Fibroblast of skin of right quadriceps (primary cell): ENCODE measurements at places on chromosomes 12 and 14.

DNA sequence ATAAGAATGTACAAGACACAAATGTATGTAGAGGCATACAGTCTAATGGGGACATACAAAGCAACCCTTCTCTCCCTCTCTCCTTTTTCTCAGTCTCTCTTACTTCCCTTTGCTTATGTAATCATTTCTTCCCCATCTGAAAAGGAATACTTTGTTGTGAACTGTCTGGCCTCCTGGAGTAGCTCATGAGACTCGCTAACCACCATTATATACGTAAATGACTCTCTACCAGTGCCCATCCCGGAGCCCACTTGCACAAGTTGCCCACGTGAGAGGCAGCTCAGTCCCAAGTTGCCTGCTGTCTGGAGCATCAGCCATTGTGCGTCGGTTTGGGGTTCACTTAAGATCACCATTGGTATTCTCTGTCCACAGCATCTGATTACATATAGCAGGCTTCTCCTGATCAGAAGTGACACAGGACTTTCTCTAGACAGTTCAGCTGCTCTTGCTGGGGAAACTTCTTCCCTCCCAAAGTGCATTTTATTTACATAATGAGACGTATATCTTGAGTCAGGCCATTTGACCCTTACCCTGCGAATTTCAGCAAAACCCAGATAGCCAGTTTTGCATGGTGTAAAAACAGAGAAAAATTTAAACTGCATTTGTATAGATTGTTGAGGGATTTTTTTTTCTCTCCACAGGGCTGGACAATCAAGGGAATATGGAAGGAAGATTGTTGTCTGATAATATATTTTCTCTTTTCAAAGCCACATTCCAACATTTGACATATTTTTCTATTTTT lies 220.7 kb upstream of the EGLN3 start:
- no peak for DNase-seq

DNA sequence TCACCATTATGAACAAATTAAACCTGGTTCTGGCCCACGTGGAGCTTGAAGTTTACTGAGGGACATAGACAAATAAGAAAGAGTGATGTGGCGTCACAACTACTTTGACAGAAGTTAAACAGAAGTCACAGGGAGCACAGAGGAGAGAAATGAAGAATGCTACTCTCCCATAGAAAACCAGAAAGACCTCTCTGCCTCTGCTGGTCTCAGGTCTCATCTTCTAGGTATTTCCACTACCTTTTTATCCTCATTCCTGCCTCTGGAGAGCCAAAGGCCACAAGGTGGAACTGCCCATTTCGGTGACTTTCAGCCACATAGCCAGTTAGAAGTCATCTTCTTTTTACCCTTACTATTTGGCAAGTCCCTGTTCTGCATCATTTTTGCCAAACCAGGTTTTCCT lies 170.5 kb downstream of the CAND1 start:
- no peak for DNase-seq

DNA sequence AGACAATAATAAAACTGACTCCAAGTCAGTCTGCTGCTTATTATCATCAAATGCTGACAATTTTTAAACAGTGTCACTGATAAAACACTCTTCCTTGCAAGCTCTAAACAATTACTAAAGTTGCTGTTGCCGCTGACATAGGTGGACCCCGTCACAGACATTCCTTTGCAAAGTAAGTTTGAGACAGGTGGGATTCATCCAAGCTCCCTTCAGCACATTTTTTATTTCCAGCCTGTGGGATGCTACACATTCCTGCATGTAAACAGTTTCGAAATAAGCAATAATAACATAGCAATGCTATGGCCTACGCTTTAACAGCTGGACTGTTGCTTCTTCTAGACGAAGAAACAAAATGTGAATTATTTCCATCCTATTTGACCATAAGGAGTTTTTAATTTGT lies 85.4 kb upstream of the HIF1A start:
- DNase-seq, result peak; percentile 66

DNA sequence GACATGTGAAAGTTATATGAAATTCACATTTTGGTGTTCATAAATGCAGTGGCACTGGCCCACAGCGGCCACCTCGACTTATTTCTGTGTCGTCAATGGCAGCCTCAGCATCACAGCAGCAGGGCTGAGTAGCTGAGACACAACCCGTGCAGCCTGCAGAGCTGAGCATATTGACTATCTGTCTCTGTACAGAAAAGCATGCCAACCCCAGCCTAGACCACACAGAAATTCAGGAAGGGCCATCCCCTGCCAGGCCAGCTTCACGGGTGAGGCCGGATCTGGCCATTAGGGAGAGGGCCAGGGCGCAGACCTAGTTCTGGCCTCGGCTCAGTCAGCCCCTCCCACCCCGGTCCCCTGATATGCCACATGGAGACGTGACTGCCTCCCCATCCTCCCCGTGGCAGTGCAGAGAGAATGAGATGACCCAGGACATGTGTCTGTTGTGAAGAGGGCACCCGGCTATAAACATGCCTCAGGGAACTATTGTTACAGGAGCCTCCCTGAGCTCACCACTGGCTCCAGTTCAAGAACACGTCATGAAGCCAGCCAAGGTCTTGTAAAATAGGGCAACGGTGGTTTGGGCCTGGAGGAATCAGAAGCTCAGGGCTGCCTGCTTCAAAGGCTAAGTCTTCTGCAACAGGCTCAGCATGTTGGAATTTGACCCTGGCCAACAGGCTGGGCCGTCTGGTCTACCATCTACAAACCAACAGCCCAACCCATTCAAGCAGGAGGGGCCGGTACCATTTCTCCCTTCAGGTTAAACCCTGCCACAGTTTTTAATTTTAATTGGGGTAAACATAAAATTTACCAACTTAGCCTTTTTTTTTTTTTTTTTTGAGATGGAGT lies 25.5 kb downstream of the SCARB1 start:
- peak; percentile 94 for DNase-seq

DNA sequence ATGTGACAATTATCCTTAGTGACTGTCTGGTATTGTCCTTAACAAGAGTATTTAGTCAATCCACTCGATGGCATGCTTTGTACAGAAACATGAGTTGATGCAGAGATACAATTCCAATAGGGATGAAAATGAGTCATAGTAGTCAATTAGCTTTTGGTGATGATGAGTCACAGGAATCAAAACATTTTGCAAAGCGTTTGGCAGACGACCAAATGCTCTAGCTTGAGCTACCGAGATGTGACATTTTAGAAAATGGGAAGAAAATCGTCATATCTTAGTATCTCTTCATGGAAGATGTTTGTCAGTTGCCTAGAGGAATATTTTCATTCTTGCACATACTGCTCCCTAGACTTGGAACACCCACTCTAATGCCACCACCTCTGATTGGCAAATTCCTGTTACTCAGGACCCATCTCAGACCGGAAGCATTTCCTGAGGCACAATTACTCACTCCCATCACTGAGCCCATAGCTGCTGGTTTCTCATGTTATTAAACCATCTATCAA lies 95.0 kb downstream of the LMNTD1 start:
- DNase-seq, result peak; percentile 98

- DNase-seq, result no peak
Measured at GRCh38 chr14:92523752-92524151, 10.2 kb downstream of the RIN3 start.

DNA sequence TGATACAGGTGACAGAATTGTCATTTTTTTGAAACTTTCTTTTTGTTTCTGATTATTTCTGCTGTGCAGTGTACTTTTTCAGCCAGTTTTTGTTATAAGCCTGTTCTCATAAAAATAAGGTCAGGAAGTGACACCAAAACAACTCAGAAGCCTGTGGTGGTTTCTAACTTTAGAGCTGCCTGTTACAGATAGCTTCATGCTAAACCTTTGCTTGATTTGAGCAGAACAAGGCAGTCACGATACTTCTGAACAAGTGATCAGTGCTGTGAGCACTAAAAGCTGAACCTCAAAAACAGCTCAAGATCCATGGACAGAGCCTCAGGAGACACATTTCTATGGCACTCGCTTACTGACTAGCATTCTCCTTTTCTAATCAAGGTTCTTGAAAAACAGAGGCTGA lies 82.0 kb downstream of the PRKCH start:
- DNase-seq, result no peak

DNA sequence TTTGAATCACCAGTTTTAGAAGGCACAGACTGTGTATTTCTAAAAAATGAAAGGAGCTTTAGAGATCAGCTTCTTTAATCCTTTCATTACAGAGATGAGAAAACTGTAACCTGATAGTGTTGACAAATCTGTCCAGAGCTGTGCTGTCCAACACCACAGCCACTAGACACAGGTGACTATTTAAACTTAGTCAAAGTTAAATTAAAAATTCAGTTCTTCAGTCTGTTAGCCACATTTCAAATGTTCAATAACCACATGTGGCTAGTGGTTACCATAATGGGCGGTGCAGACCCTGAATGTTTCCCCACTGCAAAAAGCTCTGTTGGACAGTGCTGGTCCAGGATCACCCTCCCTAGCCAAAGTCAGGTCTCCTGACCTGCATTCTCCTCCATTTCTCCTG lies 21.6 kb downstream of the DAD1 start:
- no peak for DNase-seq

DNA sequence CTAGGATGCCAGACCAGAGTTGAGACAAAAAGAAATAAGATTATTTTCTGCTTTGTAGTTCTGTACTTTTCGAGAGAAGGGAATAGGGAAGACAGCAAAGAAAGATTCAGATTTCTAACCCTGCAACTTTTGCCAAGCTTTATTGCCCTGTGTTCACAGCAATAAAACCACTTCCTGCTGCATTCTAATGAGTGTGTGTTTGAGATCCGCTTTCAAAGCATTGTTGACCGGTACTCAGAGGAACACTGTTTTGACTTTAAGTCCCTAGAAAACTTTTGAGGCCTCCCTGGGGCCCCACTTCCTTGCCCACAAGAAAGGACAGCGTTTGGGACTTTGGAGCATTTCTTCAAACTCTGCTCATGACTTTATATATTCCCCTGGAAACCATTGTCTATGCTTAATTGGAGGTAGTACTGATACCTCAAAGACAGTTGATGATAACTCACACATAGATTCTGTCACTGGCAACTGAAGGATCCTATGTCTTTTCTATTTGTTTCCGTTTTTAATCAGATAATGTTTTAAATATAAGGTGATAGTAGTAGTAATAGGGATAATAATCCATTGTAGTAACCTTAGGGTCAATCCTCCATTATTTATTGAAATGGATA lies 1.3 kb downstream of the RNASE6 start:
- no peak for DNase-seq

DNA sequence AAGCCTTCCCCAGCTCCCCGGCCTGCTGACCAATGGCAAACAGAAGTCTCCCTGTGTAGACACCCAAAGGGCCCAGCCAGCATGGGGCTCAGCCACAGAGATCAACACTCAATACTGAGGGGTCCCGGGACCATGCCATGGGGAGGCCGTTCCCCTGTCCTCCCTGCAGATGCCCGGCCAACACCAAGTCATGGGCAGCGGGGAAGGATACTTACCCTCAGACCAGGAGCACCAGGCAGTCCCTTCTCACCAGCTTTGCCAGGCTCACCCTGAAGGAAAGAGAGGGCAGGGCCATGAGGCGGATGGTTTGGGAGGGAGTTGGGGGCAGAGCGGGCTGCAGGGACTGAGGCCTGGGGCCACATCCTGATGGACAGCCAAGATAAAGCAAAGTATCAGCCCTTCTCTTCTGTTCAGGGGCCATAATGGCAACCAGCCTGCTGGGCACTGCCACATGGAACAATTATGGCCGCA lies 19.9 kb downstream of the COL2A1 start:
- DNase-seq, result no peak

- no peak for DNase-seq
Measured at GRCh38 chr14:105602243-105602750, 75.9 kb downstream of the TMEM121 start.

GRCh38 chr14:91417120-91417982 lies at the start of gene CCDC88C:
Gene CCDC88C, minus strand, starts transcription at chr14:91417820. Its CDS starts 130 bp downstream, at chr14:91417690.
- no peak for DNase-seq

GRCh38 chr12:115942346-115942745 lies 335.1 kb downstream of the MED13L start:
- DNase-seq, result no peak

GRCh38 chr14:58282925-58283593 lies 15.3 kb upstream of the ARID4A start:
- DNase-seq, result no peak

DNA sequence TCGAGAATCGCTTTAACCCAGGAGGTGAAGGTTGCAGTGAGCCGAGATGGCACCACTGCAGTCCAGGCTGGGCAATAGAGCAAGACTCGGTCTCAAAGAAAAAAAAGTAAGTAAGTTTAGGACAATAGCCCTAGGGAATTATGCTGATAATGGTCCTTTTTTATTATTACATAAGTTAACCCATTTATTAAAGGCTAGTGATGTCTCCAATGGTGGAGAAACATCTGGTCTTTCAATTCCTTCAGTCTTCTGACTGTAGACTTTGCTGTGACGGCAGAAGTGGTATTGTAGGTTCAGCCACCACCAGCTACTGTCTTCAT lies 27.4 kb downstream of the DDX47 start:
- no peak for DNase-seq

DNA sequence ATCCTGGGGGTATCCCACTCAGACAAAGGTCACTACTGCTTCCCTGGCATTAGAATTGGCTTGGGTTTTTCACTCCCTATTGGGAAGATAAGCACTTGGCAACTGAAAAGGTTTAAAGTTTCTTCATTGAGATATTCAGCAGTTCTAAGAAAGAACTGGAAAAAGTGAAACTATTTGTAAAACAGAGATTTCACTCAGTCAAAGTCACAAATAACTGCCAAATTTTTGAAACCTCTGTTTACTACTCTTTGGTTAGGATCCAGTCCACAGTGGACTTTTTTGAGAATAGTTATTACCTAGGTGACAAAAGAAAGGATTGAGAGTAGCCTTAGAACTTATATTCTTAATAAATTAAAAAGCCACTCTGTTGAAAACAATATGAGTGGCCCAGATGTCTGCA lies 84.8 kb downstream of the FIGNL2 start:
- DNase-seq, result no peak

GRCh38 chr12:107032266-107032665 lies 45.3 kb upstream of the MTERF2 start:
- DNase-seq, result no peak

DNA sequence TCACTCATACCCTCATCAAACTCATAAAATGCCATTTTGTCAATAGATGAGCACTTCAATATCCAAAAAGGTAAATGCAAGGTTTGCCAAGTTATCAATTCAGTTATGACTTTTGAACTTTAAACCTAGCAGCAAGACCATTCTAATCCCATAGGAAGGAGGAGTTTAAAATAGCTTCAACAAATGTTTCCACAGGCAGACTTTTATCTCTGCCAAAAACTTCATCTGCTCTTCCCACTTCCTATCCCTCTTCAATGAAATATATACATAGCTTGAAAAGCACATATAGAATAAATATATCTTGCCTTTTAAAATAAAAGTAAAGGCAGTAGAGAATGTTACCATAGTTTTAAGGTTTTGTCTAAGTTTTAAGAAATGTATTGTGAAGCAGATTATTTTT lies 1749.1 kb upstream of the SEL1L start:
- no peak for DNase-seq

DNA sequence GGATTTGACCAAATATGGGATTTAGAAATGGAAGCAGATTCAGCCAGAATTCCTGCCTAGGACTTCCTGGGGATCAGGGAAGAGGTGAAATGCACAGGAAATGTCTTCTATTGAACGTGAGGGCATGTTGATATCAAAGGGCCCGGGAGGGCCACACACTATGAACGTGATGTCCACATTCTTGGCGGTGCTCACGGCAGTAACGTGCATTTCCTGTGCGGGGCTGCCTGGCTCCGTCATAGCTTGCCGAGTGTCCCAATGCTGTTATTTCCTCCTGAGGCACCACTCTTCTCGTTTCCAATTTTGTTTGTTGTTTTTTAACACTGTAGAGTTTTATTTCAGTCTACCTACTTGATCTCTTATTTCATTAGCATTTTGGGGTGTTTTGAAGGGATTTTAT lies 67.3 kb downstream of the ZNF664 start:
- no peak for DNase-seq
